Hematopoietic multipotent progenitor cell treated with erythropoietin and hydrocortisone succinate and interleukin-3 and kit ligand, for 17 days (in vitro differentiated cells): ENCODE measurements at places on chromosomes 6 and 20.

GRCh38 chr6:31559606-31559957 is 12.2 kb downstream of the NFKBIL1 start:
- DNase-seq = no peak

- DNase-seq = no peak
Measured at GRCh38 chr6:45469663-45470062, 91.9 kb upstream of the SUPT3H start.

GRCh38 chr6:25556516-25556915 is 95.5 kb upstream of the SCGN start:
- DNase-seq = peak; percentile 90

GRCh38 chr6:147287869-147288271 is 83.7 kb downstream of the STXBP5 start:
- DNase-seq = no peak

DNA sequence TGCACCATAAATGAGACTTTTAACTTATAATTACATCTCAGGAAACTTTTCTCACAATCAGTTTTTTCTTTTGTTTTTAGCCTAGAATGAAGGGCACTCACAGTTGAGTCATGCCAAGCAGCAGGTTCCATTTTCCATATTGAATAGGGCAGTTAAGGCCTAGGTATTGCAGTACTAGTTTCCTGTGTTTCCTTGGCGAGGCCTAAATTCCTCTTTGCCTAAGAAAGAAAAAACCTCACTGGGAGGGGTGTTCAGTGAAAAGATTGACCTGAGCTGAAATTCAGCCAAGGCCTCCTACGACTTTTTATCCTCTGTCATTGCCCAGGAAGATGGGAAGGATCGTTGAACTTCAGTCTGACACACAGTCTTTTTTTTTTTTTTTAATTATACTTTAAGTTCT is 85.5 kb downstream of the IMPG1 start:
- no peak for DNase-seq

GRCh38 chr6:14501240-14501639 is 383.7 kb downstream of the CD83 start:
- DNase-seq = no peak

DNA sequence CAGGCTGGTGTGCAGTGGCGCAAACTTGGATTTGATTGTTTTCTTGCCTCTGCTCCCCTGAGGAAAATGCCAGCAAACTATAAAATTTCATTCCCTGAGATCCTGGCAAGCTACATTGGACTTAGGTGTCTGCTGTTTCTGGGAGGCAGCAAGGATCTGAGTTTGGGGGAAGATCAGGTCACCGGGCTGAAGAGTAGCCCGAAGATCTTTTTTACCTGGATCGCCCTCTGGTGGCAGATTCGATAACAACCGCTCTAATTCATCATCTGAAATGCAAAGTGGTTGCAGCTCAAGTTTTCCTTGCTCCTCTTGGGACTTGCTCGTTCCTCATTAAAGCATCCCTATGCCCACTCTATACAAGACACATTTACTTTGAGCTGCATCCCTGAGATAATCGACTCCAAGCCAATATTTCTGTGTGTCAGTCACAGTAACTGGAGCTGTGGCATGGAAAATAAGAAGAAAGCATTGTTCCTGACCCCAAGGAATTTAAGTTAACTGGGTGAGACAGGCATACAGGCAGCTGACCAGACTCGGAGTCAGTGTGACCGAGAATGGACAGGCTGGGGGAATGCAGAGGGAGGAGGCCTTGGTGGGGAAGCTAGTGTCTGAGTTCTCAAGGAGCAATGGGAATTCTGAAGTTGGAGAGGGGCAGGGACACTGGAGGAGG is 131.8 kb upstream of the PROKR2 start:
- DNase-seq = peak; percentile 52

DNA sequence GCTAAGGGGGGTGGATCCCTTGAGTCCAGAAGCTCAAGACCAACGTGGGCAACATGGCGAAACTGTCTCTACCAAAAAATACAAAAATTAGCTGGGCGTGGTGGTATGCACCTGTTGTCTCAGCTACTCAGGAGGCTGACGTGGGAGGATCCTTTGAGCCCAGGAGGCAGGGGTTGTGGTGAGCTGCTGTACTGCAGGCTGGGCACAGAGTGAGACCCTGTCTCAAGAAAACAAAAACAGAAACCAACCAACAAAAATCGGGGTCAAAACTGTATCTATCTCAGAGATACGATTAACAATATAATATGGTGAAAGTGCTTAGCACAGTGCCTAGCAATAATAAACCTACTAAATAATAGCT is 20.7 kb upstream of the BCAS1 start:
- no peak for DNase-seq

GRCh38 chr6:72820906-72821305 is 199.0 kb downstream of the KCNQ5 start:
- no peak for DNase-seq

DNA sequence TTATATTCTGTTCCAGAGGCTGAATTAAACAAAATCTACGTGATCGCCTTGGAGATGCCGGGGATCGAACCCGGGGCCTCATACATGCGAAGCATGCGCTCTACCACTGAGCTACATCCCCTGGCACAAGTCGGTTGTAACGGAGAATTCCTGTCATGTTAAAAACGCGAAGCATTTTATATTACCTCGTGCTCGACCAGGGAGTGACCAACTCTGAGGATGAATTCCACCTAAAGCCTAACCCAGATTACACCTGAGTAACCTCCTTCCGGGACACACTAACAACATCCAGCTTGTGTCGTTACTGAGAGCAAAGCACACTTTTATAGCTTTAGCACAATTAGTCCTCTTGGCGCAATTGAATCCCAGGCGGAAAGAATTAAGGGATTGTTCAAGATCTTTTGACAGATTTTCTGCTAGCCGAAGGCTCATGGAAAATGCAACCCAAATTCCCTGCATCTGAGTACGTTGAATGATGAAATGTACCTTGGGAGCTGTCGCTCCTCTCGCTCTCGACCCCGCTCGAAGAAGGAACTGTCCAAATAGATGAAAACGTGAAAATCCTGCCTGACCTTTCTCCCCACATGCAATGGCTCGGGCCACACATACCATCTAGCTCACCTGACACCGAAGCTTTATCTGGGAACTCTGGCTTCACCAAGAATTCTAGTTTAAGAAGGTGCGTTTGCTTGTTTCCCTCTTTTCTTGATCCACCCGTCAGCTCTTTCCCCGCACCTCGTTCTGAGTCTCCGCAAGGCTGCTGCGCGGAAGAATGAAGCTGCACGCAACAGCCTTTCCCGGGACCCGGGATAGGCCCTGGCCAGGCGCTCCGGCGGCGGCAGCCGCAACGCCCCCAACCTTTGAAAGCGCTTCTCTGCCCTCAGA is 148.3 kb downstream of the GPX5 start:
- DNase-seq = no peak

DNA sequence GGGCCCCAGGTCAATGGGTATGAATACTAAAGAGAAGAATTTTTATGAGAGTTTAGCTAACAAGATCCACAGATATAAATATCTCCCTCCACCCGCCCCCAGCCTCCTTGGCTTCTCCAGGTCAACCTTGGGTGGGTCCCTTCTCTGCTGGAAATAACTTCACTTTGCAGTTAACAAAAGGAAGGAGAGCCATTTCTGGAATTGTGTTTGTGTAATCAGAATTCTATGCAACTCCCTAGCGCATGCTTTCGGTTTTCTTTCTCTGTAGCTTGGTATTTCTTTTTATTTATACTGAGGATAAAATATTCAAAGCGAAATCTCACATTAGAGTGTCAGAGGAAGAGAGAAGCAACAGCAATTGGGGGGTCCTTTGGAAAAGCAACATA is 27.1 kb downstream of the RIPOR2 start:
- no peak for DNase-seq

GRCh38 chr20:32360333-32360634 is 2.2 kb downstream of the ASXL1 start:
- DNase-seq = no peak

DNA sequence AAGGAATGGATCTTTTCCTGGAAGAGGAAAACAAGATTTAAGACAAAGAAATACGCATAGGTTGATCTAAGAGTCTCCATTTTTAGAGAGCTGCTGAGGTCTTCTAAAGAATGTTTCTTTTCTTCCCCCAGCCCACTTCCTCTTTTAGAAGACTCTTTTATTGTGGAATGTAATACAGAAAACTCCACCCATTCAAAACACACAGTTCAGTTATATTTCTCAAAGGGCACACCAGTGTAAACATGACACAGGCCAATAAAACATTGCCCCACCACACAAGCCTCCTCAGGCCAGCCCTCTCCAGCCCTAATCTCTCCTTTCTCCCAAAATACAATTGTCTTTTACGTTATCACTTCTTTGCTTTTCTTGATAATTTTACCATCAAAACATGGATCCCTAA is 42.8 kb downstream of the SLC35B3 start:
- no peak for DNase-seq

GRCh38 chr6:3585320-3585935 is 128.6 kb upstream of the SLC22A23 start:
- no peak for DNase-seq

GRCh38 chr6:148203970-148204369 is 138.7 kb upstream of the SASH1 start:
- DNase-seq = no peak

DNA sequence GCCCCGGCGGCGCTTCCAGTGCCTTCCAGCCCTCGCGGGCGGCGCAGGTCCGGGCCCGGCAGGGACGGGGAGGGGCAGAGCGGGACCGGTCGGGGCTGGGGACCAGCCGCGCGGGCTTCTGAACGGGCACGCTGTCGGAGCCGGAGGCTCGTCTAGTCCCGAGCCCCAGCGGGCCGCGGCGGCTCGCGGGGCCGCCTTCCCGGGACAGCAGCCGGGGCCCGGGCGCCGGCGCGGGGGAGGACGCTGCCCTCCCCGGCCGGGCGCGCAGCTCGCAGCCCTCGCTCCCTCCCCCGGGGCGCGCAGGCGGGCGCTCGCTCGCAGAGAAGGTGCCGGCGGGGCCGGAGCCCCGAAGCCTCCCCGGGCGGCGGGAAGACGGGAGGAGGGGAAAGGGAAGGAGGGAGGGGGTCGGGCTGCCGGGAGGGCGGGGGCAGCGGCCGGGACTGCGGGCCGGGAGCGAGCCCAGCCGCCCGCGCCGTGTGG is 696 bp upstream of the SIRPA start:
- DNase-seq = no peak

DNA sequence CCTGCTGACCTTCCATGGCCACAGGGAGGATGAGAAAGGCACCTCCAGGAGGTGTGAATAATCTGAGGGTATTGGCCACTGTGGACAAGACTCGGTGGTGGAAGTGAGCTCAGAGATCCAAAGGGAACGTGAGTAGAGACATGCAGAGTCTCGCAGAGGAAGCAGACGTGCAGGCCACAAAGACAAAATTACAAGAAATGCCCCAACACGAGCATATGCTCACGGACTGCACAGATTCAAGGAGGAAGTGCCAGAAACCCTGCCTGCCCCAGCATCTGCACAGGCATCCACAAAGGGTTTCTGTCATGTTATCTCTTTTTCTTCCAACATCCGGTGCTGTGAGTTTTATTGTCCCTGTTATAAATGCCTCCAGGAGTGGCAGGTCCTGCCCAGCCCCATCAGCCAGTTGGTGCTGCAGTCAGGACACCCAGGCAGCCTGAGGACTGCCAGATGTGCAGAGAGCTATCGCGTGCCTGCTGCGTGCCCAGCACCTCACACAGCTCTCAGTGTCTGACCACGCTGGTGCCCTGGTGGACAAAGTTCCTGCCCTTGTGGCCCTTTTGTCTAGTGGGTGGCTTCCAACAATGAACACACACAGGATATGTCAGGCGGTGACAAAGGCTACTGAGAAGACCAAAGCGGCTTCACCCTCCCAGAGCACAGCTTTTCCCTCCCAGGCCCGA is 34.0 kb upstream of the FANCE start:
- no peak for DNase-seq

- DNase-seq = no peak
Measured at GRCh38 chr6:1703923-1704322, 94.2 kb downstream of the FOXC1 start.

GRCh38 chr20:34875642-34876405 is 588 bp upstream of the ACSS2 start:
- no peak for DNase-seq

- DNase-seq = no peak
Measured at GRCh38 chr6:149651056-149651455, 2.5 kb upstream of the KATNA1 start.

DNA sequence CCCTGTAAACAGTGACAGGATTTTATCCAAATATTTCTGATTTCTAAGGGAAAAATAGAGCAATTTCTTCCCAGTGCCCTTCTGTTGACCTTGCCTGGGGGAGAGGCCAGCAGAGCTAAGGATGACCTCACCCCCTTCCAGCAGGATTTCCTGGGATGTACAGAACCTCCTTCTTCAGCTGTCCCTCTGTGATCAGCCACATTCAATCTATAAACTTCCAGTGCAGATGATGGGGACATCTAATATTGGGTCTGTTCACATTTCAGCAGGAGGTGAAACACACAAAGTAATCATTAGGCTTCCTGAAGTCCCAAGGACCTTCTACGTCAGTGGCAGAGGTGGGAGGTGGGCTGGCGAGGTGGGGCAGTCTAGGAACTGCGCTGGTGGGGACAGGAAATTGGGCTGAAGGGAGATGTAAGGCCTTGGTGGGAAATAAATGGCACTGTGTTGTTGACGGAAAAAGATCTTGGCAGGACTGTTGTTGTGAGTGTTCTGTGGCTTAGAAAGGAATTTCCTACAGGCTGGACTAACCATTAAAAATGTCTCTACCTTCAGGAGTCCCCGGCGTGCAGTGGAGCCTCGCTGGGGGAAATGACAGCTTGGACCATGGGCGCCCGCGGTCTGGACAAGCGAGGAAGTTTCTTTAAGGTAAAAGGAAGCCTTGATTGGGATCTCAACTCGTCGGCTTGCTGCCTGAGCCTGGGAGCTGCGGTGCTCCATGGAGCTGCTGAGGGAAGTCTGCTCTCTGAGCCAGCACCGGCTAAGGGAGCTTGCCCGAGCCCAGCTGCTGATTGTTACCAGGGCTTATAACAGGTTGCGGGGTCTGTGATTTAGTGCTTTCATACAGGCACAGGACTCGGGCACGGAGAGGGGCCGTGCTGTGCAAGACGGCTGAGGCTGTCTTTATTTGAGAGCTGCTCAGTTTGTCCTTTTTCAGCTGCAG is 127.9 kb upstream of the NAA20 start:
- DNase-seq = no peak

DNA sequence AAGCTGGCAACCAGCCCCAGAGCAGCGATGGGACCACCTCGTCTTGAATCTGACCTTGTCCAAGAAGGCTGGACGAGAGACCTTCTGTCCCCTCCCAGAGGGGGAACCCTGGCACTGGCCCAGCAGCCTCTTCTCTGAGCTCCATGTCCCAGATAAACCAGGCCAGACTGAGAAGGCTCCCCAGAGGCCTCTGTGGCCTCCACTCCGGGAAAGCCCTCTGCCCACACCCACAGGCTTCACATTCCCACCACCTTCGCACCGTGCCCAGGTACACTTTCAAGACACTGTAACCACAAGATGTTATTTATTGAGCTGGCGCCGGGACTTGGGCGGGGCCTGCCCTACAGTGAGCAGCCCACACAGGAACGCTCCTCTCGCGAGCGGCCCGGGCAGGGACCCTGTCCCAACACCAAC is 33.2 kb downstream of the ADA start:
- DNase-seq = no peak
